ENCODE measurements at places on chromosomes 3 and 15. TPM values are rescaled to one million over a fixed set of nuclear protein-coding genes. Genes with fewer than 3 reads are reported as not detected.

The ZBED2 gene
- not detected for polyA plus RNA-seq

The FBXO40 gene
- not detected for polyA plus RNA-seq

The SLC27A2 gene
- 3.5 TPM for polyA plus RNA-seq

The AMIGO3 gene
- 8.0 TPM for polyA plus RNA-seq

The HYAL3 gene
- polyA plus RNA-seq, result 8.8 TPM

The PRRT3 gene
- 2.9 TPM for polyA plus RNA-seq

The GOLGA8O gene
- polyA plus RNA-seq, result not detected

The FAM240A gene
- not detected for polyA plus RNA-seq

The LIPC gene
- not detected for polyA plus RNA-seq
